ENCODE measurements at places on chromosomes 16 and 17. TPM values are rescaled to one million over a fixed set of nuclear protein-coding genes. Genes with fewer than 3 reads are reported as not detected.

The RNF222 gene
- total RNA-seq: 0.19 TPM

The TBC1D3I gene
- total RNA-seq: 3.1 TPM

The RAMP2 gene
- not detected for total RNA-seq

DNA sequence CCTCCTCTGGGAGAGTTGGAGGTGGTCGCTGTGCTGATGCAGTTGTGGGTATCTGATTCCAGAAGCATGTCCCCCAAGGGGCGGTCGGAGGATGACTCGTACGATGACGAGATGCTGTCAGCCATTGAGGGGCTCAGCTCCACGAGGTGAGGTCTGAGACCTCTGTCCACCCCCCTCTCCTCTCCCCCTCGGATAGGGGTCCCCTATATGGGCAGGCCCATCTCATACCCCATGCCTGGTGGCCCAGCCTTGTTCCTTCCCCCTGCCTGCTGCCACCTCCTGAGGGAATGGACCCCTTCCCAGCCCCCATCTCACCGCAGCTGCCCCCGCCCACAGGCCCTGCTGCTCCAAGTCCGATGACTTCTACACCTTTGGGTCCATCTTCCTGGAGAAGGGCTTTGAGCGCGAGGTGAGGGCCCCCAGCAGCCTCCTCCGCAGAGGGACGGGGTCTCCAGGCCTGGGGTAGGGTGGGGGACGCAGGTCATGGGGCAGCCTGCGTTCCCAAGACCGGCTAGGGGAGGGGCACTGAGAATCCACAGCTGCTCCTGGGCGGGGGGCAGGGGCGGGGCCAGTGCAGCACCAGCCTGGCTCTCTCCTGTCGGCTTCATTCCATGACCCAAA lies 39.2 kb downstream of the ADCY7 start:
- H3K4me3 ChIP-seq: no peak overlapping the region
- no peak overlapping the region for H3K27ac ChIP-seq
- DNase-seq: no peak

DNA sequence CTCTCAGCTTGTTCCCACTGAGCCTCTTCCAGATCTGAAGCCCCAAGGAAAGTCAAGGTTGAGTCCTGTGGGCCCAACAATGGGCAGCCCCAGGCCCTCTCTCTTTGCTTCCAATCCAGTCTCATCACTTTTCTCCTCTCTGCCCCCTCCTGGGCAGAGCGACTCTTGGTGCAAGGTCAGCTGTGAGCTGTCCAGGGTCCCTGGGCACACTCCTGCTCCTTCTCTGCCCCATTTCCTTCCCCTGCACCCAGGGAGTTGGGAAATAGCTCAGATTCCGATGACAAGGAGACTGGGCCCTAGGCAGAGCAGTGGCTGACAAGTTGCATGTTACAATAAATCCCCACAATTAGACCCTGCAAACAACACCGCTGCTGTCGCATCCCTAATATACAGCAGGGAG lies 16.1 kb upstream of the CRHR1 start:
- no peak overlapping the region for H3K27ac ChIP-seq
- H3K4me1 ChIP-seq: no peaks in the 10 kb centered on the region
- peaks cover 66% of the 10 kb centered on the region for H3K27me3 ChIP-seq
- H3K36me3 ChIP-seq: no peaks in the 10 kb centered on the region

Measured in activated T-cell treated with anti-CD3 and anti-CD28 coated beads, Interleukin-2, amount 50 U/mL, for 72 hours (primary cell).